Glutamatergic neuron (in vitro differentiated cells): ENCODE measurements at places on chromosomes 2 and 18. TPM values are rescaled to one million over a fixed set of nuclear protein-coding genes. Genes with fewer than 3 reads are reported as not detected.

The CDC42EP3 gene
- total RNA-seq: 32.9 TPM

The RND3 gene
- 49.0 TPM for total RNA-seq

The HOXD8 gene
- 0.27 TPM for total RNA-seq

The C2orf15 gene
- 0.34 TPM for total RNA-seq

The DSG1 gene
- total RNA-seq: not detected

The AKAIN1 gene
- total RNA-seq: 14.1 TPM

The GCG gene
- not detected for total RNA-seq

The DQX1 gene
- 0.91 TPM for total RNA-seq

The RAX gene
- total RNA-seq: not detected

The COBLL1 gene
- 0.91 TPM for total RNA-seq

The SIX3 gene
- 0.86 TPM for total RNA-seq

The CDH7 gene
- 1.6 TPM for total RNA-seq

The IL1R1 gene
- total RNA-seq: 0.17 TPM

The MERTK gene
- 2.3 TPM for total RNA-seq

The WDR75 gene
- 41.4 TPM for total RNA-seq

The CPLX4 gene
- not detected for total RNA-seq

The RNF125 gene
- total RNA-seq: 1.5 TPM

The ZSWIM2 gene
- not detected for total RNA-seq

The GDF7 gene
- not detected for total RNA-seq

The SF3B6 gene
- total RNA-seq: 76.5 TPM

The AQP12A gene
- total RNA-seq: not detected
